Stimulated activated CD8-positive, alpha-beta memory T cell treated with anti-CD3 and anti-CD28 coated beads, Interleukin-2, amount 100 ng/mL, for 1 hour (primary cell): ENCODE measurements at places on chromosomes 11 and 22.

DNA sequence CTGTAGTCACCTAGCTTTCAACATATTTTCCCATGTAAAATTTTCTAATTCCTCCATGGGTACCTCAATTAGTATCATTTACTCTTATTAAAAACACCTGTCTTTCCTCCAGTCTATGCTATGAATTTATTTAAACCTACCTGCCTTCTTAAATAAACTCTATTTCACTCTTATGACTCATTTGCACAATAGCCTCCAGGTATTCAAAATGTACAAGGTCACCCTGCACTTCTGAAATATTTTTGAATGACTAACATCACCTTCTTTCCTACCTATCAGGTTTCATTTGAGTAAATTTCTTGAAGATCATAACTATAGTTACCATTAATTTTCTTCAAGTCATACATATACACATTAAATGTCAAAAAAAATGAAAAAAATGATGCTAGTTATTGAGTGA, 939.7 kb downstream of the DLG2 start:
- no peak for DNase-seq

- DNase-seq: no peak
Observed at GRCh38 chr22:33597274-33597985, 322.8 kb downstream of the LARGE1 start.

DNA sequence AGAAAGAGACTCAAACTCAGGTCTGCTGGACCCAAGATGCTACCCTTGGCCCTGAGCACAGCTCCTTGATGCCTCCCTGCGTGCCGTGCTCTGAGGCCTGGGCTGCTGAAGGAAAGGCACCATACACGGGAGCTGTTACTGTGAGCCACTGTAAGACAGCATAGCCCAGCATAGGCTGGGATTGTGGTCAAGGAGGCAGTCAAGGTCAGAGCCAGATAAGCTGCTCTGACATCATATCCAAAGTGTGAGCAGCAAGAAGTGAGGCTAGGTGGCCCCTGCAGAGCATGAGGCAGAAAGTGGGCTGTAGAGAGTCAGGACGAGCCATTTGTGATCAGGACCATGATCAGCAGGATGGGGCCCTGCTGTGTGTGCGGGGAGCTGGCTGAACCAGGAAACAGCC, 7.7 kb downstream of the SLC22A8 start:
- DNase-seq: no peak

DNA sequence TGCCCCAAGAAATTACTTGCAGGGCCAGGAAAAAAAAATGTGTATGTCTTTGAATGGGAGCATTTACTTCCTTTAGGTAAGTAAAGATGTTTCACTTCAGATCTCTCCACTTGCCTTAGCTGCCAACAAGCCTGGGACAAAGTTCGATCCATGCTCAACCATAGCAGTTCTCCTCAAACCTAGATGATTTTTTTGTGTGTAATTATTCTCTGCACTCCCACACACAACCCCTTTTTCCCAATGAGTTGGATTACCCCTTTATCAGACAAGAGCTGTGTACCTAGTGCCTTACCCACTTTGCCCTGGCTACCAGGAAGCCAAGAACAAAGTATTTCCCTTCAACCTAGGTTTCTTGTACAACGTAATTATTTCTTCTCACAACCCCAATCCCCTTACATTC, 35.6 kb downstream of the TPBGL start:
- DNase-seq: no peak

DNA sequence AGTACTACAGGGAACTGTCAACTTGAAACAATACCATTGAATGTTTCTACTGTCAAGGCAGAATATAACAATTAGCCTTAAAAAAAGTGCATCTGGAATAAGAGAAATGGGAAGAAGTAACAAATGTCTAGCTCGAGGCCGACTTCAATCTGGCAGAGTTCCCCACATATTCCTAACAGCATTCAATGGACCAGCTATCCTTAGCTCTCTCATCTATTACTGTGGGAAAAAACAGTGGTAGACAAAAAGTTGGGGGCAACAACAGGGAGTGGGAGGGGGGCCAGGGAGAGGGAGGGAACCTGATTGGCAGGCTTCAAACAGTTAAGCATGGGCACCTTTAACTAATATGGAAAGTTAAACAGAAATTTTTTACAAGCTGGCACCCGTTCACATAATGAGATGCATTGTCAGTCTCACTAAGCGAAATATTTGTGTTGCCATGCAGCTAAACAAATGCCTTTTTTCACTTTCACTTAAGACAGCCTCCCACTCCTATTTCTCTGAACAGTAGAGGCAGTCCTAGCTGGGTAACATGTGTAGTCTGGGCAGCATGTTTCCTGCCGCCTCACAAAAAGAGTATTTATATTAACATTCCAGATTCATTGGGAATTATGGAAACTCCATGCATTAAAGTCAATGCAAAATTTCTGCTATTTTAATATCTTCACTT, 62.2 kb upstream of the SOX6 start:
- no peak for DNase-seq

GRCh38 chr11:119416606-119417580, 6.1 kb downstream of the THY1 start:
- DNase-seq: no peak
